Left renal pelvis (tissue), 4 donors: ENCODE measurements at places on chromosomes 1 and 21.

DNA sequence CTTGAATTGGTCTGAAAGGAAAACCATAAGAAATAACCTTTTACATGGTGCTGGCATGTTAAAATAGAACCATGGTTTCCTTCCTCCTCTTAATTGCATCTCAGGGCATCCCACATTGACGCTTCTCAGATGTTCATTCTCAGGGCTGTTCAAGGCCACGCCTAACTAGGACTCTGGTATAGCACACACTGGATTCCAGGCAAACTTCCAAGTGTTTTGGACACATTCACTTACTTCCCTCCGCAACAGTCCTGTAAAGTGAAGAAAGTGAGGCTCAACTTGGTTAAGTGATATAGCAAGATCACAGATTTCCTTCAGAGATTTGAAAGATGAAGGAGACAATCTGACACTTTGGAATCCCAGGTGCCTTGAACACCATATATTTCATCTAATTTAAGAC is 244.8 kb downstream of the DUSP10 start:
- no peak for DNase-seq

GRCh38 chr1:60865166-60865565 is 217.2 kb upstream of the NFIA start:
- DNase-seq: no peak

DNA sequence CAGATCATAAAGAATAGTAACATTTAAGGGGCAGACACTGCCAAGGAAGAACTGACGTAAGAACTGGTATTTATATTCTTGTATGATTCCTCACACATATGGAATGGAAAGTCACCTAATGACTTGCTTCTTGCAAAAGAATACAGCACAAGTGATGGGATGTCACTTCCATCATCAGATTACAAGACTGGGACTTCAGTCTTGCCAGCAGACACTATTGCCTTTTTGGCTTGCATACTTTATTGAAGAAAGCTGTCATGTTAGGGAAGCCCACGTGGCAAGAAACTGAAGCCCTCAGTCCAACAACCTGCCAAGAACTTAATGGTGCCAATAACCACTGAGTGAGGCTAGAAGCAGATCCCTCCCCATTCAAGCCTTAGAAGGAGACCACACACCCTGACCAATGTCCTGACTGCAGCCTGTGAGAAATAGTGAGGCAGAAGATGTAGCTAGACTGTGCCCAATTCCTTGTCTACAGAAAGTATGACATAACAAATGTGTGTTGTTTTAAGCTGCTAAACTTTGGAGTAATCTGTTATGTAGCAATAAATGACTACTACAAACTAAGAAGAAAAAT is 12.0 kb downstream of the EGLN1 start:
- no peak for DNase-seq

GRCh38 chr1:39132505-39133339 is 71.8 kb upstream of the MACF1 start:
- DNase-seq: no peak

- DNase-seq: peak; percentile 39
Observed at GRCh38 chr1:65209005-65209885, 61.2 kb downstream of the AK4 start.
